ENCODE measurements at places on chromosomes 16 and 17.
A peak's percentile ranks its signal among the peaks of the same experiment; 100 is the strongest.

DNA sequence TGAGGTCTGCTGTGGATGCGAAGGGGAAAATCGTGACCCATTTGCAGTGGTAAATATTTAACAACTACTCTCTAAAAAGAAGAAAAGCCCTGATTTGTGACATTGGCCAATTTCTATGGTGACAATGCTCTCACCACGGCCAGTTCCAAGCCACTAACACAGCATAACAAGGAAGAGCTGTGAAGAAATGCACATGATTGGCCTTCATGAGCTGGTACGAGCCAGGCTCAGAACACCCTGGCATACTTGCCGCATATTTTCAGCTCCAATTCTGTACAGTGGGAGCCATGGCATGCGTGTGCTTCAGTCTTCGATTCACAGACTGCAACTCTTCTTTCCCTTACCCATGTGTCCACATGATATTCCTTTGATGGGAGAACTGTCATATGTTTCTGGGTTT lies 363.9 kb upstream of the CDH5 start:
- no peak for DNase-seq

DNA sequence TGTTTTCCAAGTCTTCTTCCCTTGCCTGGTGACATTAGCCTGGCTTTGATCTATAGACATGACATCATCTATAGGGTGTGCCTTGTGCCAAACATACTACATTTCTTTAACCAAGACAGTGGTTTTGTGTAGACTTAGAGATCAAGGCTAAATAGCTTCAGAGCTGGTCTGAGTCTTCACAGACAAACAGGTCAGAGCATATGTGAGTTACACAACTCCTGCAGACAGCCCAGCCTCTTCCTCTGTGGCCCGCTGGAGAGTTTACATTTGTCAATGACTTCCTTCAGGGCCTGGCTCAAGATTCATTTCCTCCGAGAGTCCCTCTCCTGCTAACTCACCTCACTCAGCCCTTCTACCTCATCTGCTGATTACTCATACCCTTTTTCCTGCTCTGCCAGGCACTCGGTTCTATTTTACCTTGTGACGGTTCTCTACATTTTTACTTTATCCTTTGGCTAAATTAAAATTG lies 73.1 kb upstream of the TANC2 start:
- no peak for DNase-seq

DNA sequence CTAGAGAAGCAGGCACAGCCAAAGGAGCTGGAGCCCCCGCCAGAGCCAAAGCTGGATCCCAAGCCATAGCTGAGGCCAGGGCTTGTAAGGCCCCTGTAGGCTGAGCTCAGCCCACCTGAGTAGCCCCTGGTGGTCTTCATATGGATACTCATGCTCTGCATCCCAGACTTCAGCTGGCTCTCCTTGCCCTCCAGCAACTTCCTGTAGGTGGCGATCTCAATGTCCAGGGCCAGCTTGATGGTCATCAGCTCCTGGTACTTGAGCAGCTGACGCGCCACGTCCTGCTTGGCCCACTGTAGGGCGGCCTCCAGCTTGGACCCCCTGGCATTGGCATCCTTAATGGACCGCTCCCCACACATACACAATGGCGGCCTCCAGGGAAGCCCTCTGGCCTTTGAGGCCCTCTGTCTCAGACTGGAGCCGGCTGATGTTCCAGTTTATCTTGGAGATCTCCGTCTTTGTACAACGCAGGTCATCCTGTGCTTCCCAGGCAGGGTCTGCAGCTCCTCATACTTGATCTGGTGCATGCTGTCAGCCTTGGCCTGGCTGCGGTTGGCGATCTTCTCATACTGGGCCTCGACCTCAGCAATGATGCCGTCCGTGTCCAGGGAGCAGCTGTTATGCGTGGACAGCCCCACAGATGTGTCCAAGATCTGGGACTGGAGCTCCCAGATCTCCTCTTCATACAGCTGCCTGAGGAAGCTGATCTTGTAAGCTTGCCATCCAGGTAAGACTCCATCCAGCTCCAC lies 28.9 kb downstream of the IKZF3 start:
- DNase-seq, result no peak

DNA sequence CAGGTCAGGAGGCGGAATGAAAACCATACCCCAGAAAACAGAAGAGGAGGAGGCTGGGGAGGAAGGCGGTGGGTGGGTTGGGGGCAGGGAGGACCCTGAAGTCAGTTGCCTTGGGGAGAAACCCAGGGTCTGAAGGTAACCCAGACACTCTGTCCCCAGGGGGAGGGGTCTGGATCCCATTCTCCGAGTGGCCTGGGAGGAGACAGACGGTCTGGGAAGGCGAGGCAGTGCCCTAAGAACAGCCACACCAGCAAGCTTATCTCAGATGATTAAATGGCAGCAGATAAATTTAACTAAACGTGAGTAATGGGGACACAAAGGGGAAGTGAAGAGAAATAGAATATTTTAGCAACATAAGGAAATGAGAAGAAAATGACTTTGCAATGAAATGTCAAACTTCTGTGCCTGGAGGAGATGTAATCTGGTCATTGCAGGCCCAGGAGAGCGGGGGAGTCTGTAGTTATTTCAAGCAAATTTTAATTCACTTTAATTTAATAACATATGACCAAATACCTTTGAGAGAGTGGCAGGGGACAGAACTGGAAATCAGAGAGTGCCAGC lies 21.4 kb upstream of the ZFP90 start:
- no peak for DNase-seq

GRCh38 chr16:56789360-56789759 lies 59.4 kb downstream of the NUP93 start:
- DNase-seq, result no peak

DNA sequence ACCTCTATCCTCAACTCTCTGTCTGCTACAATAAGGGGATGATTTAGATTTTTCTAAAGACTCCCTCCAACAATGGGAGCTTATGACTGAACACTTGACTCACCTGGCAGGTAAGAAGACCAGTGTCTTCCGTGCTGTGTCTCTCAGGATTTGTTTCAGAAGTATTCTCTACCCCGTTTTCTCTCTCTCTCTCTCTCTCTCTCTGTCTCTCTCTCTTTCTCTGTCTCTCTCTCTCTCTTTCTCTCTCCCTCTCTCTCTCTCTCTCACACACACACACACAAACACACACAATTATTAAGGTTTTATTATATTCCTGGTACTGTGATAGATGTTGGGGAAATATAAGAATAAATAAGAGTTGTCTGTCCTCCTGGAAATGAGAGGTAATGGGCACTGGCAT lies 263.9 kb downstream of the TOX3 start:
- DNase-seq, result no peak

- DNase-seq, result no peak
These were observed 3.9 kb upstream of the KCNH6 start for GRCh38 chr17:63519116-63519881.

GRCh38 chr17:1852327-1852726 lies 22.5 kb downstream of the RPA1 start:
- DNase-seq, result peak; percentile 46

DNA sequence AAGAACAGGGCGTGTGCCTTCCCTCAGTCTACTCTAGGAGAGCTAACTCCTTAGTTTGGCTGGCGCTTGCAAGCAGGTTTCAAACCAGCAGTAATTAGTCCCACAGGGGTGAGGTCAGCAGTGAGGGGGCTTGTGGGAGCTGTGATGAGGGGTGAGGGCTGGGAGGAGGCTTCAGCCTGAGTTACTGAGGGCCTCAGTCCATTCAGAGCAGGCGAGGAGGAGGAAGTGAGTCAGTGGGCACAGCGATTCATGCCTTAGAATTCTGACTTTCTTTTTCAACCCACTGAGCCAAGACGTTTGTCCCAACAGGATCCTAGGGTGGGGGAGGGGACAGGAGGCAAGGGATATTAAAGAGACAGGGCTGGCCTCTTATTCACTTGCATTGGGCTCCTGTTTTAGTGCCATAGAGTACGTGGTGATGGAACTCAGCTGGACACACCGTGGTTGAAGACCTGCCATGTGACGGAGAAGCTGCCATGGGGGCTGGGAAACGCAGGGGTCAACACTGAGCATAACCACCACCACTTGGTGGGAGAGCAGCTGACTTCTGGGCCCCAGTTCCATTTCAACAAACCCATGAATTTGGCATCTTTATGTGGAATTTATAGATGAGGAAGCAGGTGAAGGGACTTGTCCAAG lies 8.3 kb upstream of the ITGA3 start:
- DNase-seq, result no peak

DNA sequence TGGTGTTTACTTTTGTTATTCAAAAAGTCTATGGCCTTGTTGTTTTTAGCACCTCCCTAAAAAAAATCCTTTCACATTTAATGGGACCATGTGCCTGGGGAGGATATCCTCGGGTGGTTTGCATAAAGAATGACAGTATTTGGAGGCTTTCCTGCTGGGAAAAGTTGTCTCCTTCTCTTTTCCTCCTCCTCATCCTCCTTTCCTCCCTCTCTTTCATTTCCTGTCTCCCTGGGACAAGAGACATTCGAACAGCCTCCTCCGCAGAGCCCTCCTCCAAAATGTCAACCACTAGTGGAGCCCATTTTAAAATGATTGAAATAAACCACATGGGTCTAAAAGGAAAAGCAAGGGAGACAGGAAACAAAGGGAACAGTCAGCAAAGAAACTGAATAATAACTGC lies 67.4 kb downstream of the MYH13 start:
- no peak for DNase-seq

GRCh38 chr17:3551189-3551588 lies 6.4 kb downstream of the TRPV3 start:
- no peak for DNase-seq

DNA sequence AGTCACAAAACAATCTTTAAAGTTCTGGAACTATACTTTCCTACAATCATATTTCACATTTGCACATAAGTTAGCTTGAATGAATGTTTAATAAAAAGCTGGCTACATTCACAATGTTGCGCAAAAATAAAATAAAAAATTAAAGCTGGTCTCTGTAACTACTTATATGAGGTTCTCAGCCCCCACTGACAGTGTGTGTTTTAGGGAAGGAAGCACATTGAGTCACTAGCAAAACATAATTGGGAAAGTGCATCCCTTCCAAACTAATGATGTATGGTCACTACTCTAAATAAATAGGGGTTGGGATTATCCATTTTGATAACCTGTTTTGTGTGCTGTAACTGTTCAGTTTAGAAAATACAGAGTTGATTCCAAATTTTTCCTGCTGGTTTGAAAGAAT lies 251.9 kb downstream of the IRX3 start:
- DNase-seq, result no peak

GRCh38 chr17:55437159-55437605 lies 15.5 kb upstream of the MMD start:
- DNase-seq, result no peak

DNA sequence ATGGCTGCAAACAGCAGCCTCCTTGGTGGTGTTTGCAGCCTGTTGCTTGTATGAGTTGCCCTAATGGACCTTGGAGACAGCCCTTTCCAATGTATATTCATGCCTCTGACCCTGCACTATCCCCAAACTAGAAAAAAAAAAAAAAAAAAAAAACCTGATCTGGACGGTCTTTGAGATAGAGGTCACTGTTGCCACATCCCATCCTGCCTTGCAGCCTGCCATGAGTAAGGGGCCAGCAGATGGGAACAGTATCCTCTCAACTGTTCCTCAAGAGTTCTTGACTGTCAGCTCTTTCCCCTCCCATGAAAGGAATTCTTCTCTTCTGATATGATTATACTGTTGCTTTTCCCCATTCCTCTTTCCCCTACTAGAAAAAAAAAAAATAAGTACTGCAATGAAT lies 152.4 kb downstream of the SSH2 start:
- DNase-seq, result no peak

- DNase-seq, result no peak
These were observed 685.3 kb downstream of the WWOX start for GRCh38 chr16:78784771-78785170.

- no peak for DNase-seq
These were observed 9.9 kb downstream of the DNASE1 start for GRCh38 chr16:3664187-3664896.

DNA sequence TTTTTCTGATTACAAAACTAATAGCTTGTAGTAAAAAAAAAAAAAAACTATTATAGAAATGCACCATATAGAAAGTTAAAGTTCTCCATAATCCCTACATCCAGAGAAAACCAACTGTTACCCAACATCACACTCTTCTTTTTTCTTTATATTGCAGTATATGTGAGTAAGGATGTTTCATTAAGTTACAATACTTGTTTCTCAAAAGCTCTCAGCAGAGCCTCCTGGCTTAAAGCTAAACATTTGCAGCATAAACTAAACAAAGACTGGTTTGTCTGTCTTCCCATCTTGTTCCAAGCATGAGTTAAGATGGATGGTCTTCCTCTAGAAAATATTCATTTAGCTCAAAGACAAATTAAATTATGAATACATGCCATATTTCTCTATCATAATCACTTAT lies 25.2 kb downstream of the GRB2 start:
- no peak for DNase-seq

DNA sequence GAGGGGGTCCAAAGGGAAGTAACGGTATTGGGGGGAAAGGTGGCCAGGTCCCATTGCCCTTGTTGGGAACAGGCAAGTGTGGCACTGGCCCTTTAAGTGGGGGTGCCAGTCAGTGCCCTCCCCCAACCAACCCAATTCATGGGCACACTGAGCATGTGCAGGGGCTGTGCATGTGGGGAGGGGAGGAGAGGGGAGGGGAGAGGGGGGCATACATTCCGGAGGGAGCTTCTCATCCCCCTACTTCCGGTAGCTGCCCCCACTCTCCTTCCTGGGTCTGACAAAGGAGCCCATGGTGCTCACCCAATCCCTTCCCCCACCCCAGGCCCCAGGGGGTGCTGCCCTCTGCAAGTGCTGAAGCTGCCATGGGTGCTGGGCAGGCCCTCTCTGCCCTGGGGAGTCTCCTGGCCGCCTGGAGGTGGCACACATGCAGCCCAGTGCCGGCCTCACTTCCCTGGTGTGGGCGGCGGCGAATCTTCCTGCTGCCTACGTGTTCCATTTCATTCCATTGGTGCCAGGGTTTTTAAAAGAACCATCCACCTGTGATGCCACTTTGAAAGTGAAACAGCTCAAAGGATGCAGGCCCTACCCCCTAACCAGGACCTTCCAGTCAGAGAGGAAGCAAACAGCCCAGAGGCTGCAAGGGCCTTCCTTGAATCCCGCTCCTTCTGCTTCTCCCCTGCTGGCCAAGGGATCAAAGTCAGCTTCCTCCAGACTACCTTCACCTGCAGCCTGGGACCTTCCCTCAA lies 11.0 kb downstream of the HEXIM2 start:
- peak; percentile 35 for DNase-seq

DNA sequence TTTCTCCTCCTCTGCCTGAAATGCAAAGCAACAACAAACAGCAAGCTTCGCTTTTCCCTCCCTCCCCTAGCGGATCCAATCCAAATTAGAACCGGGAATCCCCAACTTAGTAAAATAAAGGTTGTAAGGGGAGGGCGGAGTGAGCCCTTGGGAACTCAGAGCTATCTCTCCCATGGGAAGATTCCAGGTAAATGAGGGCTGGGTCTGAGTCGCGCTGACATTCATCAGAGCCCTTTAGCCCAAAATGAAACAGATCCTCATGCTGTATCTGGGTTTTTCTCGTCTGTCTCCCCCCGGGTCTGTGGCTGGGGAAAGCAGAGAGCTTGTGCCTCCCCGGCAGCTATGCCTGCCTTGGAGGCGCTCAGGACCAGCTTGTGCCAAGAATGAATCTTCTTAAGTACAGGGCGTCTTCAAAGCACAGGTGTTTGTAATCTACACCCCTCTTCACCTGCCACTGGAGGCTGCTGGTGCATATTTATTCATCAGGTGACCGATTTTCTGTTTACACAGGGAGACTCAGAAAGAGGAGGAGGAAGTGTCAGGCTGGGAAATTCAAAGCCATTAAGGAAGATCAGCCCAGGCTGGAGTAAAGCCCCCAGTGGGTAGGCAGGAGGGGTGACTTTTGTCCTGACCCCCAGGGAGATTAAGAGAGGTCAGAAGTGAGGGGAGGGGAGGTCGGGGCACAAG lies 55.0 kb upstream of the GSE1 start:
- DNase-seq, result no peak

- DNase-seq, result no peak
These were observed 25.3 kb downstream of the CMIP start for GRCh38 chr16:81469710-81470535.

GRCh38 chr17:12789481-12790248 lies at the start of gene ARHGAP44:
Gene ARHGAP44, plus strand, starts transcription at chr17:12789498. Its CDS starts 341 bp downstream, at chr17:12789839.
- DNase-seq, result peak; percentile 59
